Central memory CD8-positive, alpha-beta T cell (primary cell): ENCODE measurements at places on chromosomes 3 and 15.

DNA sequence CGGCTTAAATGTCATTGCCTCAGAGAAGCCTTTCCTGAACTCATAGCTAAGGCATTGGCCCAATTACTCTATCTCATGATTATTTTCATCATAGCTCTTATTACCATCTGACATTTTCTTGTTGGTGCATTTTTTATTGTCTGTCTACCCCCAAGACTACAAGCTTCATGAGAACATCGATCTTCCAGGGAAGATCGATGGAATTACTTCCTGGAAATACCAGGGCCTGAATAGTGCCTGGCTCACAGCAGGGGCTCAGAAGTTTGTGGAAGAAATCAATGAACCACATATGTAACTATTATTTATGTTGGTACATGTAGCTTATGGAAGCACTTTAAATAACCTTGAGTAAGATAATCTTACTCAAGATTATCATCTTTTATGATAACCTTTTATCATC is 7.7 kb upstream of the MEF2A start:
- no peaks in the 10 kb centered on the region for H3K36me3 ChIP-seq
- no peak overlapping the region for H3K27ac ChIP-seq
- no peak overlapping the region for H3K4me3 ChIP-seq
- DNase-seq: no peak
- peaks cover 10% of the 10 kb centered on the region for H3K27me3 ChIP-seq

- H3K27ac ChIP-seq: no peak overlapping the region
- no peaks in the 10 kb centered on the region for H3K36me3 ChIP-seq
- no peaks in the 10 kb centered on the region for H3K27me3 ChIP-seq
- peaks cover 13% of the 10 kb centered on the region for H3K4me1 ChIP-seq
- H3K4me3 ChIP-seq: no peak overlapping the region
- DNase-seq: no peak
Observed at GRCh38 chr15:57213862-57214261, 162.4 kb upstream of the CGNL1 start.

DNA sequence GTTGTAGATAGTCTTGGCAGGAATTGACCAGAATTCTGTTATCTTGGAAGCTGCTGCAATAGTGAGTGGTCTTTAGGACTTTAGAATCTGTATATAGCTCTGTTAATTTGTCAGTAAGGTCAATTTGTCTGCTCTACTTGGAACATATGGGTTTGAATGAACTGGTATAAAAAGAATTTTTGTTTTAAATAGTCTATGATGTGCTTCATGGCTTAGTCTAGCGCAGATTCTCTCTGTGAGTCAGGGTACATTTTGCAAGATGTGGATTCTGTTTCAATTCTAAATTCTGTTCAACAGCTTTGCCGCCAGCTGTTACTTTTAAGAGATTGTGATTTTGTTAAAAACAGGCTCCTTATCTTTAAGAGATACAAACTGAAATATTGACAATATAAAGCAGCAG is 135.9 kb upstream of the AGBL1 start:
- H3K27ac ChIP-seq: no peak overlapping the region
- H3K36me3 ChIP-seq: no peaks in the 10 kb centered on the region
- no peak overlapping the region for H3K4me3 ChIP-seq
- DNase-seq: no peak
- H3K27me3 ChIP-seq: peaks cover 11% of the 10 kb centered on the region

- no peak overlapping the region for H3K27ac ChIP-seq
- DNase-seq: peak; percentile 25
- H3K27me3 ChIP-seq: peaks cover 47% of the 10 kb centered on the region
- no peak overlapping the region for H3K4me3 ChIP-seq
- H3K36me3 ChIP-seq: no peaks in the 10 kb centered on the region
Observed at GRCh38 chr3:10945683-10946287, 46.8 kb upstream of the SLC6A1 start.

GRCh38 chr3:30618526-30618925 is 12.1 kb downstream of the TGFBR2 start:
- peak overlapping the region; percentile 95 for H3K4me3 ChIP-seq
- peaks cover 18% of the 10 kb centered on the region for H3K36me3 ChIP-seq
- peak overlapping the region; percentile 82 for H3K27ac ChIP-seq
- H3K4me1 ChIP-seq: peaks cover 95% of the 10 kb centered on the region
- no peaks in the 10 kb centered on the region for H3K27me3 ChIP-seq

DNA sequence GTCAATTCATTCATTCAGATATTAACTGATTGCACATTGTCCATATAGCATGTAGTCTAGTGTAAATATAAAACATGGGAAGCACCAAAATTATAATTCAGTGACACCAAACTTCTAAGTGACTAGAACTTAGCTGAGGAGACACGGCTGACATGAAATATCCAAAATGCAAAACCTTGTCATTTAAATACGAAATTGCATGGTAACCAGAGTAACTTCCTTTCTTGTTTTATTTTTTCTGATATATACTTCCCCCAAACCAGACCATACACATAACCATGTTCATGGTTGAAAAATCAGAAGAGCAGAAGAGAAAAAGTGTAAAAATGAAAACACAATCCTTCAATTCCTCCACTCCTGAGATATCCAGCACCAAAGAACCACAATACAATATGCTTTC is 38.0 kb downstream of the CBLB start:
- H3K27me3 ChIP-seq: no peaks in the 10 kb centered on the region
- peak overlapping the region; percentile 95 for H3K27ac ChIP-seq
- DNase-seq: no peak
- H3K4me3 ChIP-seq: peak overlapping the region; percentile 66
- peaks cover 83% of the 10 kb centered on the region for H3K4me1 ChIP-seq

DNA sequence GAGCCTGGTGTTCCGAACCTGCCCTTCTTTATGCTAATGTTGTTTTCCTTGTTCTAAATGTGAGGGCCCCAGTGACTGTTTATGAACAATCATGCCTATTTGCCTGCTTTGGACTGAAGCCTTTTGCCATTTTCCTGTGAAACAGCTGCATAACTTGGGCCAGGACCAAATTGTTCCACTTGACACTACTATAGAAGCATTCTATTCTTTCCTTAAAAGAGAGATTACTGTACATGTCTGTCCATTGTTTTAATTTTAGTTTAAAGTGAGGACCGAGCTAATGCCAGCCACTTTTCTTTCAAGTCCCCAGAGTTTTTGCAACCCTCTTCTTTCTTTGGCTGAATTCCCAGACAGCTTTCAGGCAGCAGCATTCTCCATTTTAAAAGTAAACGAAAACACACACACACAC is 980.3 kb downstream of the CADM2 start:
- no peaks in the 10 kb centered on the region for H3K36me3 ChIP-seq
- no peaks in the 10 kb centered on the region for H3K4me1 ChIP-seq
- H3K4me3 ChIP-seq: no peak overlapping the region
- no peak for DNase-seq
- H3K27me3 ChIP-seq: no peaks in the 10 kb centered on the region

DNA sequence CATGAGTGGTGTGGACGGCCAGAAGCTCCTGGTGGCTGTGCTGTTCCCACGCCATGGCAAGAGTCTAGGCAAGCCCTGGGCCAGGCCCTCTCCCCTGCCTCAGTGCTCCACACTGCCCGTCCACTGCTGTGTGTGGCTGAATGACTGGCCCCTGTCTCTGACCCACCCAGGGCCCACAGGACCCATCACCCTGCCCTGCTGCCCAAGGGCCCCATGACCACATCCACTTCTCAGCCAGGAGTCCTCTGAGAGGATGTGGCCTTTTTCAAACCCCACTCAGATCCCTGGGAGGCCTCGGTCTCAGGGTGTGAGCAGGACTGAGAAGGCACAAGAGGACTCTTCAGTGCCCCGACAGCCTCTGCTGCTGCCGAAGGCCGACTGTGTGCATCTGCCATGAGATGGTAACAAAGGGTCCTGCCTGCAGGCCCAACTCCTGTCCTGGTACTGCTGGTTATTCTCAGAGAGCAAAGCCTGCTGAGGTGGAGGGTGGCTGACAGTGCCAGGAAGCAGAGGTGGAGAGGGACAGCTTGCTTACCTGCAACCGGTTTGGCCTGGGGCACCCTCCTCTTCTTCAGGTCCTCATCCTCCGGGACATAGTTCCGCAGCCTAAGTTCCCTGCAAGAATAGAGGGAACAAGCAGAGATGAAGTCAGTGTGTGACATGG is 47.5 kb downstream of the PTH1R start:
- H3K4me3 ChIP-seq: no peak overlapping the region
- no peaks in the 10 kb centered on the region for H3K27me3 ChIP-seq
- peaks cover 41% of the 10 kb centered on the region for H3K36me3 ChIP-seq
- no peak for DNase-seq

DNA sequence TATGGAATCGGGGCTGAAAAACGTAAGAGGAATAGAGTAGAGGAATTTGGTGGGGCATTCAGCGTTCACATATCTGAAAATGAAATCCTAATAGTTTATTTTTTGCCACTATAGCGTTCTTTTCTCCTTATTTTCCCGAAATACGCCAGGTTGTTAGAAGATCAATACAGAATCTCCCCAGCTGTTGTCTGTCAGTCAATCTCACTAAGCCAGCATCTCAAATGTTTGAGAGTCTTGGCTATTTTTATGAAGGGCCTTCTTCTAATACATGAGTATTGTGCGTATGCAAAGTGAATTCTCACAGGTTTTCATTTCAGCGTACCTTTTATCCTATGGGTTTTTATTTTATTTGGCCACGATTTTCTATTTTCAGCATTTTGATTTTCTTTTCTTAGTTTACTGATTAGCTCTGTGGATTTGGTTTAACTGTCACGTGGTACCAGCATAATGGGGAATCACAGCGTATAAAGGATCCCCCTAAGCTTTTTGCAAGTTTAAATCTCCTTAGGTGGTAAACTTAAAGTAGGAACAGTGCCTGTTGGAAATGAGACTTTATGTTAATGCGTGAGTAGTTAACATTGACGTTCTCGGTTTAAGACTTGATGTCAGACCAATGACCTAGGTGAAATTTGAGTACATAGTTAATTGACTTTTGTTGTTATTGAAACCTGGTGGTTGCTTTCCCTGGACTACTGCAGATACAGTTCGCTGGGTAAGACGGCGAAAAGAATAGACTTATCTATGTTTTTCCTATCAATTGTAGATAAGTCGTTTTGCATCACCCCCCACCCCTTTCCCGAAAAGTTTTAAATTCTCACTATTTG is 1.3 kb downstream of the FXR1 start:
- H3K27me3 ChIP-seq: no peaks in the 10 kb centered on the region
- peak overlapping the region; percentile 79 for H3K4me3 ChIP-seq
- peaks cover 46% of the 10 kb centered on the region for H3K4me1 ChIP-seq
- no peak for DNase-seq
- peak overlapping the region; percentile 97 for H3K27ac ChIP-seq

- no peaks in the 10 kb centered on the region for H3K4me1 ChIP-seq
- no peak overlapping the region for H3K4me3 ChIP-seq
- no peaks in the 10 kb centered on the region for H3K27me3 ChIP-seq
- no peak overlapping the region for H3K27ac ChIP-seq
Observed at GRCh38 chr3:139751789-139752188, 74.0 kb upstream of the NMNAT3 start.

GRCh38 chr3:158701420-158702065 is 29.1 kb upstream of the LXN start:
- H3K36me3 ChIP-seq: peaks cover 4% of the 10 kb centered on the region
- no peak overlapping the region for H3K4me3 ChIP-seq
- peaks cover 18% of the 10 kb centered on the region for H3K4me1 ChIP-seq
- H3K27me3 ChIP-seq: no peaks in the 10 kb centered on the region
- no peak for DNase-seq
- peak overlapping the region; percentile 45 for H3K27ac ChIP-seq

GRCh38 chr3:52704611-52705437 is 767 bp downstream of the GLT8D1 start:
- H3K4me3 ChIP-seq: peak overlapping the region; percentile 93
- H3K27ac ChIP-seq: peak overlapping the region; percentile 97
- H3K27me3 ChIP-seq: no peaks in the 10 kb centered on the region
- H3K4me1 ChIP-seq: peaks cover 24% of the 10 kb centered on the region
